ENCODE measurements at places on chromosomes 4 and X.

GRCh38 chr4:148103597-148104355 lies 338.4 kb downstream of the NR3C2 start:
- no peak for DNase-seq

- DNase-seq, result no peak
Observed at GRCh38 chr4:5954056-5954760, 61.3 kb upstream of the CRMP1 start.

GRCh38 chr4:140408974-140409373 lies 18.5 kb downstream of the CLGN start:
- DNase-seq, result no peak

GRCh38 chrX:65772842-65773241 lies 105.4 kb downstream of the MSN start:
- no peak for DNase-seq

GRCh38 chr4:136277741-136278140 lies 1254.6 kb downstream of the PCDH18 start:
- DNase-seq, result no peak

- DNase-seq, result no peak
Observed at GRCh38 chr4:25030277-25031076, at the start of gene LGI2. Gene LGI2, minus strand, starts transcription at chr4:25030946. Its CDS starts 253 bp downstream, at chr4:25030693.

DNA sequence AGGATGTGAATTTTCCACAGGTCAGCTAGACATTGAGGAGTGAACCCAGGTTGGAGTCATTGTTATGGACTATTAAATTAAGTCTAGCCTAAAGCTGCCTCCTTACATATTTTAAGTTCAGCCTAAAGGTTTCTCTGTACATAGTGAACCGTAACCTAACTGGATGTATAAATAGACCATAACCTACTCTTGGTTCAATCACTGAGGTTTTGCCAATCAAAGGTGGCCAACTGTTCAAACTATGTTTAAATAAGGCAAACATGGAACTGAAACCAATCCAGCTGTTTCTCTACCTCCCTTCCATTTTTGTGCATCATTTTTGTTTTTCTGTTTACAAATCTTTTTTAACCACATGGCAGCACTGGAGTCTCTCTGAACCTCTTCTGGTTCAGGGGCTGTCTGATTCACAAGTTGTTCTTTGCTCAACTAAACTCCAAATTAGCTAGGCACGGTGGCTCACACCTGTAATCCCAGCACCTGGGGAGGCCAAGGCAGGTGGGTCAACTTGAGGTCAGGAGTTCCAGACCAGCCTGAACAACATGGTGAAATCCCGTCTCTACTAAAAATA lies 43.9 kb upstream of the SFRP2 start:
- no peak for DNase-seq

DNA sequence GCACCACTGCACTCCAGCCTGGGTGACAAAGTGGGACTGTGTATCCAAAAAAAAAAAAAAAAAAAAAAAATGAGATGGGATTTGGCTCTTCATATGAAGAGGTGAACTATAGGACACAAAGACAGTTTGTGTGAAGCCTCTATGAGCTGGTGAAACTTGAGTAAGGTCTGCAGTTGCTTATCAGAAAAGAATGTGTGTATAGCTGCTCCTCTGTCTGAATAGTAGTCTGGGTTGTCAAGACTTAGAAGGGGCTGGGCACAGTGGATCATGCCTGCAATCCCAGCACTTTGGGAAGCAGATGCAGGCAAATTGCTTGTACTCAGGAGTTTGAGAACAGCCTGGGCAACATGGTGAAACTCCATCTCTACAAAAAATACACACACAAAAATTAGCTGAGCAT lies 82.8 kb downstream of the ARSF start:
- no peak for DNase-seq

- no peak for DNase-seq
Observed at GRCh38 chrX:139058831-139059495, 347.4 kb upstream of the FGF13 start.

GRCh38 chr4:185669288-185669687 lies 134.0 kb upstream of the PDLIM3 start:
- DNase-seq, result no peak

DNA sequence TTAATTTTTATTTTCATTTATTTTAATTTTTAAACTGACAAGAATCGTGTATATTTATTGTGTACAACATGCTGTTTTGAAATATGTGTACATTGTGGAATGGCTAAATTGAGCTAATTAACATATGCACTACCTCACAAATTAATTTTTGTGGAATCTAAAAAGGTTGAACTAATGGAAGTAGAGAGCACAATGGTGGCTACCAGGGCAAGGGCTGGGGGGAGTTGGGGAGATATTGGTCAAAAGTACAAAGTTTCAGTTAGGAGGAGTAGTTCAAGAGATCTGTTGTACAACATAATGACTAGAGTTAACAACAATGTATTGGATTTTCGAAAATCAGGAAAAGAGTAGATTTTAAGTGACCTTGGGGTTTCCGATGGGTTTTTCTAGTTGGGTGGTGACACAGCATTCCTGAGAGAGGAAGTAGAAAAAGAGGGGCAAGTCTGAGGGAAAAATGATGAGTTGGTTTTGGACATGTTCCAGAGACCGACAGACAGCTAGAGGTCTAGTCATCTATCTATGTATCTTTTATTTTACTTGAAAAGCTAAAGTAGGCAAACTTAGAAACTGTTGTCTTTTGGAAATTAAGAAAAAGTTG lies 23.2 kb downstream of the APOO start:
- DNase-seq, result peak; percentile 49

- no peak for DNase-seq
Observed at GRCh38 chrX:72492499-72492898, 80.1 kb downstream of the HDAC8 start.

GRCh38 chr4:165192956-165193355 lies 14.4 kb upstream of the KLHL2 start:
- DNase-seq, result no peak

DNA sequence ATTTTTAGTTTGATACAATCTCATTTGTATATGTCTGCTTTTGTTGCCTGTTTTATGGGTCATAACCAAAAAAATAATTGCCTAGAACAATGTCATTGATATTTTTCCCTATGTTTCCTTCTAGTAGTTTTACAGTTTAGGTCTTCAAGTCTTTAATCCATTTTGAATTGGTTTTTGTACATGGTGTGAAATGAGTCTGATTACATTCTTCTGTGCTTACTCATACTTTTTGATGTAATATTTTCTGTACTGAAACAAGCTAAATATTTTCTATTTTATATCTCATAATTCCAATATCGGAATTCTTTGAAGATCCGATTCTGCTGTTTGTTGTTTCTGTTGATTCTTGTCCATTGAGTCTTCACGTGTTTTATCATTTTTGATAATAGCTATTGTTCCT lies 10.6 kb downstream of the TMEM156 start:
- no peak for DNase-seq

DNA sequence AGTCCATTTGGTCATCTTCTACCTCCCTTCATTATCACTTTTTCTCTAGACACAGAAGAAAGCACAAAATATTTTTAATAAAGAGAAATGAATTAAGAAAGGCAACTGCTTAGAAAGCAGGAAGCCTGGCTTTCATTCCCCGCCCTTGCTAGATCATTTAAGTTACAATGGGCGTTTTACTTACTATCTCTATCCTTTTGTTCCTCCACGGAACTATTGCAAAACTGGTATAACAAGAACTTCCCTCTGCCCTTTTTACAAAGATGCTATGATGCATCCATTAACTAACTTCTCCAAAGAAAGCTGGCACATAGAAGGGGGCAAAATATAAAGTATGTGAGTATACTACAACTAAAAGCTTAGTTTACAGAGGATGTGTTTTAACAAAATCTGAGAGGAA lies 434.5 kb upstream of the FTHL17 start:
- no peak for DNase-seq

DNA sequence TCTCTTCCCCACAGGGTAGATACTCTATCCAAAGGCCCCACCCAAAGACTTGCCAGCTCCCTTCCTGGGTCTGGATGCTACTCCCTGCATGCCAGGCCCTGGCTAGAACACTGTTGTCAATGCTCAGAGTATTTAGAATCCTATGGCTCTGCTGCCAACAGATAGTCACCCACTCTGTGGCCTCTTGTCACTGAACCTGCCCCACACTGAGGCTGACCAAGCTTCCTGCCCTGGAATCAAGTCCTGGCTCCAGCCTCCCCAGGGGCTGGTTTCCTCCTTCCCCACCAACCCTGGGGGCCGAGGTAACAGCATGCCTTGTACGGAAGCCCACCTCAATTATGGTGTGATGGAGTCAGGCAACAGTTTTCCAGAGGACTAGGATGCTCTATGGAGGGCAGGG lies 63.3 kb downstream of the EFNB1 start:
- DNase-seq, result no peak

DNA sequence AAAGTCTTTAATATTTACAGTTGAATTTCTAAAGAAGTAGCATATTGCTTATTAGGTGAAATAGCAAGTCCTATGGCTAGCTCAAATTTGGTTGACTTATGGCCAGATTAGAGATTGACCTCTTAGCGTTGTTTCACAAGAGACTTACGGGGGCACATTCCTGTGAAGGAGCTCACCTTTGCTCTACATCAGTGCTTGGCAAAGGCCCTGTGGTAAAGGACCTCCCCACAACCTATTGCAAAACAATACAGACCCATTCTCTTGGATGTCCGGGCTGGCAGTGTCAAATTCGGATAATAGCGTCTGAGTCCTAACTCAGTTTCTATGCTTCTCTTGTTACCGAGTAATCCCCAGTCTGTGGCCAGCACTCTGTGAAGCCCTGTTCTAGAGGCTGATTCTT lies 10.9 kb downstream of the PDHA1 start:
- DNase-seq, result no peak

DNA sequence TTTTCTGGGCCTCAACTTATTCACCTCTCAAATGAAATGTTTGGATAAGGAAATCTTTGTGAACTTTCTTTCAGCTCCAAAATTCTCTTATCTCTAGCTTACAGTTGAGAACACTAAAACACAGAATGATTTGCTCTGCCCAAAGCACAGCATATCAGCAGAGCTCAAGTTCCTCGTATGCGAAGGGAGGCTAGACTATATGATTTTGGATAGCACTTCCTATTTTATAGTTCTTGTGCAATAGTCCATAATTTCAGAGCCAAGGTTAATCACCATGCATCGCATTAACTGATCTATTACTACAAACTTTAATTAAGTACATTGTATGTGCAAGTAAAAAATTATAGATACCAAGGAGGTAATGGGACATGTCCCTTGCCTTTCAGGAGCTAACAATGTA lies 27.0 kb upstream of the KLHL13 start:
- peak; percentile 5 for DNase-seq

- DNase-seq, result no peak
Observed at GRCh38 chrX:13239272-13239671, 80.6 kb downstream of the ATXN3L start.

DNA sequence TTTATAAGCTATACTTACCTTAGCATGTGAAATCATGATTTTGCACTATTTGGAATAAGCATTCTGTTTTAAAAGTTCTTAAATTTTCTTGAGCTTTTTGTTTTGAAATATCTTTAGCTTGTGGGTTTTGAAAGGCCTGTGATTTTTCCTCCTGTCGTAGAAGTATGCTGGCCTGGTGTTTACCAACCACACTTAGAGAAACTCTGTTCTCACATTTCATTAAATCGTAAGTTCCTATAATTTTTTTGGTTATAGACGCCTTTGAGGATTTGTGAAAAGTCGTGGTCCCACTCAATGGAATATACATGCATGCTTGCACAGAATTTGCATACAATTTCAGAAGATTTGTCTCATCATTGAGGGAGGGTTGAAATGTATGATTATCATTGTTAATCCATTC lies 63.6 kb downstream of the PDLIM5 start:
- DNase-seq, result no peak

- DNase-seq, result peak; percentile 22
Observed at GRCh38 chrX:118346258-118347094, 570 bp downstream of the WDR44 start.

DNA sequence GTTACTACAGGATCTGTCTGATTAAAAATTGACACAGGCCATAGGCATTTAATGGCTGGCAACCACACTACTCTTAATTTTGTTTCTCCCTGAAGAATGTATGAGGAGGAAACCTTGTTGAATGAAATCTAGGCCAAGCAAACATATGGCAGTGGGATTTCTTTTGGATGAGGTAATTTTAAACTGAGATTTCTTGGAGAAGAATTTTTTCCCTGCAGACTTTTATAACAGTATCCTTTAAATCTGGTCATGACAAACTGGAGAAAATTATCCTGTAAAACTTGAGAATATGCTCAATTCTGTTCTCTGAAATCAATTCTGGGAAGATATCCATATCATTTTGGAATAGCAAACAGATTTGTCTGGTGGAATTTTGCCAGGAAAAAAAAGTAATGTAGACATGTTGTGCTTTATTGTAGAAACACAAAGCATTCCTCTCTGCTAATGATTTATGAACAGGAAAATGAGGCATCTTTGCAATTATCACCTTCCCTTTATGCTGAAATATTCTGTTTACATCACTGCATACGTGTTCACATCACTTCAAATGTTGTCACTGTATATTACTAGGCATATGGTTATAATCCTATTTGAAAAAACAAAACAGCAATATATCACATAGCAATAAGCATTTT lies 108.3 kb upstream of the ARSJ start:
- DNase-seq, result no peak

DNA sequence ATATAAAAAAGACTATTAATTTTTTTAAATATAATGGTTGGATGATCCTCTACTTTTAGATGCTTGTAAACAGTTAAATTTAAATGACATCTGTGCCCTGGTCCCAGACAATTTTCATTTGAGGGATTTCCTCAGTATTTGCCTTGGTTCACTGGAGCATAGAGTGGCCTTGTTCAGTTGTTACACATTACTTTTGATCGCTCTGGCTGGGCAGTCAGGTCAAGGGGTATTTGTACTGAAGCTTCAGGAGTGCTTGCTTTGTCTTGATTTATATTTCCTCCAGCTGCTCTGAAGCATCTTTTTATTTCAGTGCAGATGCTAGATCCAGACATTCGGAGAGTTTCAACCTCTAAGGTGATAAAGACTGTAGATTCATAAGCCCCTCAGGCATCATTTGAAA lies 50.0 kb downstream of the COMMD8 start:
- no peak for DNase-seq

GRCh38 chrX:150643271-150643670 lies 49.9 kb upstream of the MTMR1 start:
- DNase-seq, result no peak

DNA sequence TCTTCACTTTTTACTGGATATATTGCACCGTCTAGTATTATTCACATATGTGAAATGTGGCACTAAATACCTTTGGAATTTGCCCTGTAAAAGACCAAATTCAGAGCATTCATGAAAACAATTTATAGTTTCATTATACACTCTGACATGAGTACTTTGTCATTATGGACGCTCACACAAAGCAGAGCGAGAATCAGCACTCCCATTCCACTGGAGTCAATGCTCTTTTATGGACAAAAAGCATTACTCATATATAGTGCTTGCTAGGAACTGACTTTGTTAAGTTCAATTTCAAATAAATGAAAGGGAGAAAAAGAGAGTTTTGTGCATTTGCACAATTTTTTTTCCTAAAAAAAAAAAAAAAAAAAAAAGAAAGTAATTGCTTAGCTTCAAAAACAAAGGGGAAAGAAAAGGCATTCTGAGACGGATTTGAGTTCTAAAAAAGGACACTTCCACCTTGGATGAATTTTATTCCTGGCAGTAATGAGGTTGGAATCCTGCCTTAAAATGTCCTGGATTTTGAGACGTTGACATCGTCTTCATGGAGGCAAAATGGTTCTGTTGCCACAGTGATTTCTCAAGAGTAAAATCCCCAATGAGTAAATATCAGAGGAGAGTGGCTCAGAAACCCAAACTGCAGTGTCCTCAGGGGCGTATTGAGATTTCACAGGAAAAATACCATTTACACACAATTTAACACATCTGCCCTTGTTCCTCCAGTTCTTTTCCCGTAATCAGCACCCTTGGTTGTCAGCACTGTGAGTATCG lies 34.8 kb downstream of the CCDC149 start:
- no peak for DNase-seq

All from inflammatory macrophage (primary cell).